ENCODE measurements at places on chromosomes 1 and 21. TPM values are rescaled to one million over a fixed set of nuclear protein-coding genes. Genes with fewer than 3 reads are reported as not detected.

- DNase-seq = no peak
These were observed 18.0 kb upstream of the OLIG2 start for GRCh38 chr21:33007747-33008146.

The SLC27A3 gene
- 19.8 TPM for total RNA-seq

DNA sequence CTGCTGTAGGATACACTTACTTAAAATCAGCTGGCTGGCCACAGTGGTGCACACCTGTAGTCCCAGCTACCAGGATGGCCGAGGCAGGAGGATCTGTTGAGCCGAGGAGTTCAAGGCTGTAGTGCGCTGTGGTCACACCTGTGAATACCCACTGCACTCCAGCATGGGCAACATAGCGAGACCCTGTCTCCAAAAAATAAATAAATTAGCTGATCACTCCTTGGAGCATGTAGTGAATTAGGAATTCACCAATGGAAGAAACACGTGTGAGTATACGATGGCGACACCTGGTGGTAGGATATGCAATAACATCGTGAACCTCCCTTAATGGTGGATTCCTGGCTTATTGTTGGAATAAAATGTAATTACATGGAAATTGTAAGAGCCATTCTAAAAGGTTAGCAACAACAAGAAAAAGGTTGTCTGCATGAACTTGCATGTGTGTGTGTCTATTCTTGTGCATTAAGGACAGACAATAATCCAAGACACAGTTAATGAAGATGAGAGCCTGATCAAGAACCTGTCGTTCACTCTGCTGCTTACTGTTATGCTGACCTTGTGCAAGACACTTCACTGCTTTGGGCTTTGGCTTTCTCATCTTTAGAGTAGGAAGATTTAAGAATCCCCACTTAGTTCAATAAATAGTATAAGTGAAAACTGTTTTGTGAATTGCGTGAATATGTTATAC is 38.6 kb upstream of the COX20 start:
- no peak for DNase-seq

- no peak for DNase-seq
These were observed 16.4 kb downstream of the PLPP3 start for GRCh38 chr1:56562891-56563452.

DNA sequence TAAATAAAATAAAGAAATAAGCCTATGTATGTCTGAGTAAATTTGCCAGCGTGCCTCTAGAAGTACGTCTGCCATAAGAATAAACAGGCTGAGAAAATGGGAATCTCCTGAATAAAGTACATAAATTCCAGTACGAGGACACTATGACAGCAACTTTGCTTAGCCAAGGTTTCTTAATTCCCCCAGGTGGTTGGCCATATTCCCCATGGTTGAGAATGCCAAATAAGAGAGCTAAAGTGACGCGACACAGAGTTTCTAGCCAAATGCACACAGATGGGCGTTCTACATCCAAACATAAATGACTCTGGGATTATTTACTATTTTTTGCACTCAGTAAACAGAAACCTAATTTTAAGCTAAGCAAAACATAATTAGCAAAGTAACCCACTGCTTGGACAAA is 19.5 kb downstream of the KCNH1 start:
- no peak for DNase-seq

- no peak for DNase-seq
These were observed 42.6 kb upstream of the EPB41 start for GRCh38 chr1:28871631-28872401.

- DNase-seq = no peak
These were observed 9.2 kb downstream of the TNFRSF9 start for GRCh38 chr1:7931446-7931812.

The U2AF1 gene
- 18.4 TPM for total RNA-seq

The BSND gene
- total RNA-seq = not detected

The ACOT11 gene
- total RNA-seq = 14.4 TPM

The GBP6 gene
- total RNA-seq = 0.14 TPM

DNA sequence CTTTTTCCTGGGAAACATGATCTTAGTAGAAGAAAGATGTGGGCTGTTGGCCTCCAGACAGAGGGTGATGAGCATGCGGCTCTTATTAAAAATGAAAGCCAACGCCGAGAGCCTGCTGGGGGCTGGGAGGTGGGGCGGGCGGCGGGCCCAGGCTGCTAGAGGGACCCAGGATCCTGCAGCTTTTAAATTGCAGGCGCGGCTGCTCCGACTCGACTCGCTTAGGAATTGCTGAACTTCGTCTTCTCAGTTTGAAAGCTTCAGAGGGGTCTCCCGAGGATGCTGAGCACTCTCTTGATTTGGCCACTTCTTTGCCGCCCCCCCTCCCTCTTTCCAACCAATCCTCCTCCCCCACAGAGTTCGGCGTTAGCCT is 1.2 kb downstream of the AGPAT3 start:
- peak; percentile 47 for DNase-seq

The OR2L2 gene
- total RNA-seq = not detected

GRCh38 chr1:25501235-25502058 is 42.0 kb upstream of the LDLRAP1 start:
- DNase-seq = no peak

GRCh38 chr1:203252678-203253077 is 23.2 kb upstream of the CHIT1 start:
- no peak for DNase-seq

DNA sequence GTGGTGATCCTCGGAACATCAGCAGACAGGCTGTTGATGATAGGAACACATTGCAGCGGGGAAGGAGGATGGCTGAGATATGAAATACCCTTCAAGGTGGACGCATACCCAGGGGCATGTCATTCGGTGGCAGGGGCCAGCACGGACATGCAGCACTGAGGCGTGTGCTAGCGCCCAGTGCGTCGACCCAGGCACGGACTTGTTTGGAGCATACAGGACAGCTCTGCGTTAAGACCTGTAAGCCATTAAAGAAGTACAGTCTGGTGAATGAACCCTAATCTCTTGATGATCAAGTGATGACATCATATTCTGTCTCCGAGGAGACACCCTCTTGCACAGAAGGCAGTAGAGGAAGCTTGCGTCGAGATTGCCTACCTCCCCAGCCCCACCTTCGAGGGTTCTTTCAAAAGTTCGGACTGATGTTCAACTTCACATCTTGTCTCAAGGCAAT is 63.6 kb upstream of the KIF26B start:
- no peak for DNase-seq

The NT5C1A gene
- total RNA-seq = 41.9 TPM

The ATXN7L2 gene
- total RNA-seq = 3.3 TPM

The CLEC20A gene
- total RNA-seq = not detected

DNA sequence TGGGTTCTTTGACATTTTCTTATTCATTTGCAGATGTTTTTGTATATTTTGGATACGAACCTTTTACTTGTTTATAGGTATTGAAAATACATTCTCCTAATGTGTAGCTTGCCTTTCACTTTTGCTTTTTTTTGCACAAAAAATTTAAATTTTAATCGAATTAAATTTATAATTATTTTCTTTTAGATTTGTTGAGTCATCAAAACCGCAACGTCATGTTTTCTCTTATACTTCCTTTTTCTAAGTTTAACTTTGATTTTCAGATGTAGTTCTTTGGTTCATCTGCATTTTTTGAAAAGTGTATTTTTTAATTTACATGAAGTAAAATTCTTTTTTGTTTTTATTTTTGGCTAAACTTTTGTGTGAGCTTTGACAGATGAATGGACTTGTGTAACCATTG is 243.7 kb upstream of the DPYD start:
- no peak for DNase-seq

DNA sequence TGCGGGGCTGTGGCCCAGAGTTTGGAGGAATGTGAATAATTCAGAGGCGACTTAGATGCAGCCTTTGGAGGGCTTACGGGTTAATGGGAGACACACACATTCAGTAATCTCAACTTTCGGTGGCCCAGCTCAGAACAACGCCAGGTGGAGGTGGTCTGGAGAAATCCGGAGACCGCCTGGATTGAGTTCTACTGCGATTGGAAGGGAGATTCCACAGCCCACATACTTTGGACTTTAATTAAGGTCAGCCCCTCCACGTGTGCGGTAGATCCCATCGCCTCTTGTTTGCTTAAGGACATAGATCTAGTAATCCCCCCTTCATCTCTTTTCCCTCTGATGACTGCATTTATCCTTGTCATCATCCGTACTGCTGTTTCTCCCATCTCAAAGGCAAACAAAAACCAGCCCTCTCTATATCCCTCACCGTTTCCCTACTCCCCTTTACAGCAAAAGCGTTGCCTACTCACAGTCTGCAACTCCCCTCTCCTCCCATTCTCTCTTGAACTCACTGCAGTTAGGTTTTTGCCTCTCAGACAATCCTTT is 720 bp upstream of the BSDC1 start:
- DNase-seq = no peak

The NEXN gene
- total RNA-seq = 270 TPM

The OXCT2 gene
- total RNA-seq = 6.2 TPM

GRCh38 chr1:89170170-89171066 is 5.4 kb downstream of the GBP7 start:
- no peak for DNase-seq

DNA sequence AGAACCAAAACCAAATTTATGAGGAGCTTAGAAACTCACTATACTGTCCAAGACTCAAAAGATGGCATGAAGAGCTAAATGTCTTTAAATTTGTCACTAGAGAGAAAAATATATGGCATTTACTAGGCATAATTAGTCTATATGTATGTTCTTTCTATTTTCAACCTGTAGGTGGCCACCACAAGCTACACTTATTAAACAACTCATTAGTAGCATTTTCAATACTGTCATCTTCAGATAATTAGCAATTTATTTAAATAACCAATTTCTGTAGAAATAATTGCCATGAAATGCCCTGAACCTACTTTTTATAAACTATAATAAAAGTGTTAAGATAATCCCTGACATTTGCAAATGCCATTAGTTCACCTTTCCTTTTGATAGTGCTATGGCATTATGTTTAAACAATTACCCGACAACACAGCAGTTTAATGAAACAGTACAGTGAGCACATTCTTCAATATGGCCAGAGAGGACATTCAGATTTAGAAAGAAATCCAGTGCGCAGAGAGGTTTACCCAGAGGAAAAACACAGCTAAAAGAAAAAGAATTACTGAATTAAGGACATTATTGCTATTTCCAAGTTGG is 522.5 kb downstream of the PTBP2 start:
- no peak for DNase-seq

GRCh38 chr1:198641501-198641900 is 2.7 kb downstream of the PTPRC start:
- no peak for DNase-seq

The SERINC2 gene
- 1.3 TPM for total RNA-seq

The CENPF gene
- 0.39 TPM for total RNA-seq

GRCh38 chr1:100443811-100444571 is 91.7 kb downstream of the CDC14A start:
- no peak for DNase-seq

The CFHR4 gene
- total RNA-seq = not detected

The OR10Z1 gene
- total RNA-seq = not detected

The C1orf116 gene
- 0.08 TPM for total RNA-seq

GRCh38 chr1:15305468-15305770 is 58.4 kb downstream of the FHAD1 start:
- DNase-seq = no peak

The MLLT11 gene
- total RNA-seq = 9.7 TPM

- DNase-seq = no peak
These were observed 39.3 kb downstream of the IGSF21 start for GRCh38 chr1:18146886-18147285.

DNA sequence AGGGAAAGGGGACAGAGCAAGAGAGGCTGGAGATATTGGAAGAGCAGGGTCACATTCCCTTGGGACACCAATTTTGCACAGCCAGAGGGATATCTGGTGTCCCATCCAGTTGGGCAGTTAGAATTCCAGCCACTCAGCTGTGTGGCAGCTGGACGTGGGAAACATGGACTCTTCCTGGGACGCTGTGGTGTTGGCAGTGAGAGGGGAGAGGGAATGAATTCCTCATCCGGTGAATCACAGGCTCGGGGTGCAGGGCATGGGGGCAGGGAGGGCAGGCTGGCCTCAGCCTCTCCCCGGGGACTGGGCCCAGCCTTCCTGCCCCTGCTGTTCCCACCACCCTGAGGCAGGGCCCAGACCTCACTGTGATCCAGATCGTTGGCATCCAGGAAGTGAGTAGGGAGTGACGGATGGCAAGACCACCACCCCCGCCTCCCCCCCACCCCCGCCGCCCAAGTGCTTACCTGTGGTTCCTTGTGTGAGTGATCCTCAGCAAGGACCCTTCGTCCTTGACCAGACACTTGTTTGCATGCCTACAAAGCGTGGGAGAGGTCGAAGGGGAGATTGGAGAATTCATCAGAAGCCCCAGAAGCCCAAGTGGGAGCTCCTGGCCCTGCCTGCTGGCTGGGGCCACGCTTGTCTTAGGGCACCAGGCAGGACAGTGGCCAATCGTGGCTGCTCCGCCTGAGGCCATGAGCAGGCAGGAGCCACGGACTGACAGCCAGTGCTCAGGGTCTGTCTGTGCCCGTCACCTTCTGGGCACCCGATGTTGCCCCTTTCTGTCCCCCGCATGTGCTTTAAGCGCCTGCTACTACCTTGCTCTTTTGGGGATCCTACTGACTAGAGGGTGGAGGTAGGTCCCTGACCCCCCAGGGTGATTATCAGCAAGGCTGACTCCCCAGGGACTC is 8.7 kb downstream of the WNT3A start:
- no peak for DNase-seq

DNA sequence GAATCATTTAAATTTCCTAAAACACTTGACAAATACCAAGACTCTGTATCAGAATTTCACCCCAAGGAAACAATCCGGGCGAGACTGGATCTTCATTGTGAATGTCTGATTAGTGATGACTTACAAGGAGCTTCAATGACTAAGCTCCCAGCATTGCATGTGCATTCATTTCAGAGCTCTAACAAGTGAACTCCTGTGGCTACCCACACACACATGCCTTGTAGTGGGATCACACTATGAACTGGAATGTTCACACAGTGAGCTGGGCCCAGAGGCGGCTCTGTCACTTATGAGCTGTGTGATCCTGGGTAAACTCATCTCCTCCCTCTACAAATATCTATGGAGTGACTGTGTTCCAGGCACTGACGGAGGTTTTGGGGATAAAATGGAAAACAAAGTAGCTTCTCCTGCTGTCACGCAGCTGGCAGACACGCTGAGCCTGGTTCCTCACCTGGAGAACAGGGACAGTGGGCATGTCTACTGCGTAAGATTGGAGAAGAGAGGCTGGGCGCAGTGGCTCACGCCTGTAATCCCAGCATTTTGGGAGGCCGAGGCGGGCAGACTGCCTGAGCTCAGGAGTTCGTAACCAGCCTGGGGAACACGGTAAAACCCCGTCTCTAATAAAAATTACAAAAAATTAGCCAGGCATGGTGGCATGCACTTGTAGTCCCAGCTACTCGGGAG is 56.9 kb downstream of the CLSTN1 start:
- no peak for DNase-seq

GRCh38 chr1:31374511-31375196 is 1.8 kb upstream of the FABP3 start:
- DNase-seq = peak; percentile 51

The FAM72C gene
- not detected for total RNA-seq

The SSU72 gene
- total RNA-seq = 112 TPM

The NPL gene
- 9.6 TPM for total RNA-seq

DNA sequence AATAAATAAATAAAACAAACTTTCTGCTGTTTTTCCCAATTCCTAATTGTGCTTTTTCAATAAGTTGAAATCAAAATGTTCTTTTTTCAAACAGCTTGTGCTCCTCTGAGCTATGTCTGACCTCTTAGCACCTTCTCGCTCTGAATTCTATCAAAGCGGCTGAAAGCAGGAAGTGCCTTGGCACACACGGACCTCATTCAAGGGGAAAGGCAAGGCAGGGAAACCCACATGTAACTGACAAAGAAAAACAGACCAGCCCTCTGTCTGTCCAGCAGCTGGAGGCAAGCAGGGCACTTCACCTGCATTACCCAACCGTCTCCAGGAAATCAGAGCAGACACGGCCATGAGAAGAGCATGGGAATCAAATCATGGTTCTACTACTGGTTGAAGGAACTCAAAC is 56.7 kb downstream of the PLPP3 start:
- no peak for DNase-seq

The GIPC2 gene
- 1.6 TPM for total RNA-seq

The ACTN2 gene
- total RNA-seq = 1,408 TPM
